ENCODE measurements at places on chromosomes 3 and 15. TPM values are rescaled to one million over a fixed set of nuclear protein-coding genes. Genes with fewer than 3 reads are reported as not detected.

DNA sequence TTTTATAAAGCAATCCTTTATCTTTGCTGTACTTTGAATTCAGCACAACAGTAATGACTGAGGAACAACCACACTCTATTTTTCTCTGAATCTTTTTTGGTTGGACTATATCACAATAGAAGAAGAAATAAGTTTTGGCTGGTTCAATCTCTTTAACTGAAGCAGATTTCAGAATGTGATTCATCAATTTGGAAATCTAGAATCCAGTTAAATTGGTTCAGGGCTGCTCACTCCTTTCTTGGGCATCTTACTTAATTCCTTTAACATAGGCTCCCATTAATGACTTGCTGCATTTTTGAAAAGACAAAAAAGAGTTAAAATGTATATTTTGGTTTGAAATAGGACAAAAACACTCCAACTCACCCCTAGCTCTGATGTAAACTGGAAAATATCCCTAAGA is 688.3 kb upstream of the NECTIN3 start:
- DNase-seq: no peak

- DNase-seq: no peak
Measured at GRCh38 chr3:90062016-90062415, 954.6 kb downstream of the EPHA3 start.

GRCh38 chr3:3665961-3666640 is 133.1 kb upstream of the LRRN1 start:
- DNase-seq: no peak

- DNase-seq: peak; percentile 20
Measured at GRCh38 chr3:64530434-64531049, 157.3 kb downstream of the ADAMTS9 start.

DNA sequence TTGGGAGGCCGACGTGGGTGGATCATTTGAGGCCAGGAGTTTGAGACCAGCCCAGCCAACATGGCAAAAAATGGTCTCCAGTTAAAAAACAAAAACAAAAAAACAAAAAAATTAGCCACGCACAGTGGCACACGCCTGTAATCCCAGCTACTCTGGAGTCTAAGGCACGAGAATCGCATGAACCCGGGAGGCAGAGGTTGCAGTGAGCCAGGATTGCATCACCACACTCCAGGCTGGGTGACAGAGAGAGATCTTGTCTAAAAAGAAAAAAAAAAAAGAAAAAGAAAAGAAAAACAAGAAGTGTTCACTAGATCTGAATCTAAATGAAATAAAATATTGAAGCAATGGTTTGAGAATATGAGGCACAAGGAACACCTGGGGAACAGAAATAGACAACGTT is 36.7 kb downstream of the SLC9A9 start:
- DNase-seq: no peak

DNA sequence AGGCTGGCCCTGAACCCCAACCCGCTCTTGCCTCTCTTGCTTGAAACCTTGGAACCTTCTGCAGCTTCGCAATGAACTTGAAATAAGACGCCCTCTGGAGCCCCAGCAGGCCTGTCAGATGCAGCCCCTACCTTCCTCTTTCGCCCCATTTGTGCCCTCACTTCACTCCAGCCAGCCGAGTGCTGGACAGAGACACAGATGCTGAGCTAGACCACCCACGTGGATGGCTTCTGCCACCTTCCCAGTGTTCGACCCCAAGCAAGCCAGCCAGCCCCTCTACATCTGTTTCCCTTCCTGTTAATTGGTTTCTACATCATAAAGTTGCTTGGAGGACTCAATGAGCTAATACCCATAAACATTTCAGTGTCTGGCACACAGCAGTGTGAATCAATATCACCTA is 23.8 kb upstream of the SNRPA1 start:
- DNase-seq: no peak

NECTIN3 gene
- 36.0 TPM for total RNA-seq

HHLA2 gene
- total RNA-seq: not detected

THPO gene
- not detected for total RNA-seq

All from glomerular endothelial cell (primary cell).